ENCODE measurements at places on chromosomes 16 and 17. TPM values are rescaled to one million over a fixed set of nuclear protein-coding genes. Genes with fewer than 3 reads are reported as not detected.

The NUTF2 gene
- total RNA-seq: 86.2 TPM

The LRRC37B gene
- 2.7 TPM for total RNA-seq

The MYO15B gene
- 76.4 TPM for total RNA-seq

The FOXF1 gene
- not detected for total RNA-seq

The CSH2 gene
- not detected for total RNA-seq

The TEKT5 gene
- 0.51 TPM for total RNA-seq

The TBC1D3L gene
- 2.3 TPM for total RNA-seq

The UMOD gene
- total RNA-seq: not detected

The NPIPB9 gene
- 1.6 TPM for total RNA-seq

The CORO6 gene
- 102 TPM for total RNA-seq

The EIF3CL gene
- 8.0 TPM for total RNA-seq

The FA2H gene
- not detected for total RNA-seq

The CAPNS2 gene
- total RNA-seq: not detected

The PAFAH1B1 gene
- total RNA-seq: 154 TPM

The CTRB1 gene
- total RNA-seq: not detected

The AGRP gene
- not detected for total RNA-seq

The TMEM204 gene
- 20.5 TPM for total RNA-seq

The CACNG3 gene
- not detected for total RNA-seq

The LDHD gene
- 90.6 TPM for total RNA-seq

The HEATR9 gene
- 0.11 TPM for total RNA-seq

The NEK8 gene
- 1.2 TPM for total RNA-seq

The RASL10B gene
- total RNA-seq: 13.0 TPM

Measured in heart left ventricle (tissue), 16 donors.